ENCODE measurements at places on chromosomes 12 and 14.
A peak's percentile ranks its signal among the peaks of the same experiment; 100 is the strongest.

GRCh38 chr12:132700212-132700822, 10.3 kb upstream of the PGAM5 start:
- DNase-seq, result no peak

DNA sequence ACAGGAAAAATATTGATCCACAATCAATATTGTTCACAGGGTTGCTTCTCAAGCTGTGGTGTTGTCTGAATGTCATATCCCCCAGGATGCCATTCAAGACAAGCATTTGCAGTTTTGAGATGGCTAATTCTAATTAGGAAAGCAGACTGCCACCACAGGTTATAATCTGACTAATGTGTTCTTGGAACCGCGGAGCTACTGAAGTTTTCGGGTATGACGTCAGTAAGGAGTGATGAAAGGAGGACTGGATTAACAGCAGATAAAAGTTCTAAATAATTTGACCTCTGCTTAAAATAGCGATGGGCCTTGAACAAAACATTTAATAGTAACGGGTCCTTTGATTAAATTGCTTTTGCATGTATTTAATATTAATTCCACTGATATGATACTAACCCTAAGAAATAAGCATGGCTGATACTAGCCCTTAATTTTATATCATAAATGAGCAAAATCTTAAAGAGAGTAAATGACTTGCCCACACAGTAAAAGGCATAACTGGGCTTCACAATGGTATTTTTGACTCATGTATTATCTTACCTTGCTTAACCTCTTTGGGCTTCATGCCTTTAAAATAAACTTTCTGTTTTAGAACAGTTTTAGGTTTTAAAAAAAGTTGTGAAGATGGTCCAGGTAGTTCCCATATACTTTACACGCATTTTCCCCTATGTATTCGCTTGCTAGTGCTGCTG, 50.3 kb downstream of the TSHR start:
- DNase-seq, result no peak

GRCh38 chr12:12818701-12819100, 5.6 kb downstream of the DDX47 start:
- DNase-seq, result no peak

DNA sequence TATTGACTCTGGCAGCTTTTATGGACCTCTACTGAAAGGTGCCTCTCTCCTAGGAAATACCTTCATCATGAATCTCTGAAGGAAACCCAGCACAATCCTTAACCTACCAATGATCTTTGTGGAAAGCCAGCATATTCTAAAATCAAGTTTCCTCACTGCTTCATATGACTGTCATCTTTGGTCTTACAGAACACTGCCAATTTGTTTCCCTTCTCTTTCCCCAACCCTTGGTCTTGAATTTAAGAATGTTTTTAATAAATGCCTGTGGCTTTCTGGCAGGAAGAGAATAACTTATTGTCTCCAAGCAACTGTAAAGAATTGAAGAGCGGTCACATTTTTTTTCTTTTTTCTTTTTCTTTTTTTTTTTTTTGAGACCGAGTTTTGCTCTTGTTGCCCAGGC, 427.6 kb downstream of the IPO8 start:
- DNase-seq, result no peak

- DNase-seq, result no peak
Measured at GRCh38 chr14:54854181-54854580, 48.4 kb downstream of the GCH1 start.

DNA sequence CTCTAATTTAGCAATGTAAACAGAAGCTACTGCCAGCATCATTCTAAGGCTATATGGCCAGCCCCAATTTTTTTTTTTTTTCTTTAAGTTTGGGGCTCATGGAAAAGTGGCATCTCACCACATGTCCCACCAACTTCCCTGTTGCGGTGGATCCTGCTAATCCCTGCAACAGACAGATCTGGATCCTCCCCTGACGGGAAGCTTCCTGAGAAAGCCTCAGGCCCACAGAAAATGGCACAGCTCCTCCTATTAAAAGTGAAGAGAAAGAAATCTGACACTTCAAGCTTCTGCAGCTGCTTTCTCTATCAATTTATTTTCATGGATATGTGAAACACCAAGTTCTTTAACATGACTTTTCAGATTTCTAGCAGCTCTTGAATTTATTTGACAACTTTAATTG, 433.8 kb upstream of the DCN start:
- no peak for DNase-seq

GRCh38 chr12:56338308-56339157, at the start of gene IL23A:
Gene IL23A, plus strand, starts transcription at chr12:56338884. Its CDS starts 161 bp downstream, at chr12:56339045.
- no peak for DNase-seq

DNA sequence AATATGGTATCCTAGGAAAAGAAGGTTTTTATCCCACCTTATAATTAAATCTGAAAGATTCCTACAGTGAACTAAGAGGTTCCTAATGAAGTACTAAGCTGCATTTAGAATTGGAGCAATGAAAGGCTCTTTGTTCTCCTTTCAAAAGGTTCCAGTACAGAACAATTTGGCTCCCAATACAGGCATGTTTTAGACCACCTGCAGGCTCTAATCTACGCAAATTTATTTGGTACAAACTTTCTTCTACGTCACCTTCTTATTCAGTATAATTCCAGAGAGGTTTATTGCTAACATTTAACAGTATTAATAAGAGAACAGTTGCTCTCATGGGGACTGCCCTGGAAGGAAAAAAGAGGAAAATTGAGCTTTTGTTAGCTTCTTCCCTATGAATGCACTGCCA, 37.6 kb upstream of the SLCO1C1 start:
- DNase-seq, result no peak

GRCh38 chr12:39619316-39619659, 315 bp downstream of the ABCD2 start:
- peak; percentile 84 for DNase-seq

DNA sequence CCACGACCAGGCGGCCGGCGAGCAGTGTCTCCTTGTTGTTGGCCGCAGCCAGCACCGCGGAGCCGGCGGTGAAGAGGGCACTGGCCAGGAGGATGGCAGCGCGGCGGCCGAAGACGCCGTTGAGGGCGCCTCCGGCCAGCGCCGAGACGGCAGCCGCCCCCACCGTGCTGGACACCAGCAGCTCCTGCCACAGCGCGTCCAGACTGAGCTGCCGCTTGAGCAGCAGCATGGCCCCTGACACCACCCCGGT, 691 bp downstream of the SLC2A13 start:
- DNase-seq, result peak; percentile 30

DNA sequence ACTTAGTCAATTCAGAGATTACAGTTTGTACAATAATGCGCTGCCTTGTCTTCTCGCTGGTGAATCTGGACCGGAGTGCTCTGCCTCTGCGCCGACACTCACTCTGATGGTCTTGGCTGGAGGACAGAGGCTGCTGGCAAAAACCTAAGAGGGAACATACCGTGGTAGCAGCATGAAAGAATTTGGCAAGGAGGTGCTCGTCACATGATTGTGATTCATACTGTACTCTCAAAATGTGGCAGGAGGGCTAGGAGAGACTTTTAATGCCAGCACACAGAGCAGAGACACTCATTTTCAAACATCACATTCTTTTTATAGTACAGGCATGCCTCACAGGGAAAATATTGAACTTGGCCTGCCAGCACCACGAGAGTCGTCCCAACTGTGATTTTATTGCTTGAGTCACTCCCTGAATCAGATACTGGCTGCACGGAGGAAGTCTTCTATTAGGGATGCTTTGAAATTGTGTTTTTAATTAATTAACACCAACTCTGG, 67.8 kb downstream of the HMGA2 start:
- DNase-seq, result peak; percentile 81

GRCh38 chr12:110286623-110287022, 5.6 kb downstream of the ATP2A2 start:
- DNase-seq, result no peak

DNA sequence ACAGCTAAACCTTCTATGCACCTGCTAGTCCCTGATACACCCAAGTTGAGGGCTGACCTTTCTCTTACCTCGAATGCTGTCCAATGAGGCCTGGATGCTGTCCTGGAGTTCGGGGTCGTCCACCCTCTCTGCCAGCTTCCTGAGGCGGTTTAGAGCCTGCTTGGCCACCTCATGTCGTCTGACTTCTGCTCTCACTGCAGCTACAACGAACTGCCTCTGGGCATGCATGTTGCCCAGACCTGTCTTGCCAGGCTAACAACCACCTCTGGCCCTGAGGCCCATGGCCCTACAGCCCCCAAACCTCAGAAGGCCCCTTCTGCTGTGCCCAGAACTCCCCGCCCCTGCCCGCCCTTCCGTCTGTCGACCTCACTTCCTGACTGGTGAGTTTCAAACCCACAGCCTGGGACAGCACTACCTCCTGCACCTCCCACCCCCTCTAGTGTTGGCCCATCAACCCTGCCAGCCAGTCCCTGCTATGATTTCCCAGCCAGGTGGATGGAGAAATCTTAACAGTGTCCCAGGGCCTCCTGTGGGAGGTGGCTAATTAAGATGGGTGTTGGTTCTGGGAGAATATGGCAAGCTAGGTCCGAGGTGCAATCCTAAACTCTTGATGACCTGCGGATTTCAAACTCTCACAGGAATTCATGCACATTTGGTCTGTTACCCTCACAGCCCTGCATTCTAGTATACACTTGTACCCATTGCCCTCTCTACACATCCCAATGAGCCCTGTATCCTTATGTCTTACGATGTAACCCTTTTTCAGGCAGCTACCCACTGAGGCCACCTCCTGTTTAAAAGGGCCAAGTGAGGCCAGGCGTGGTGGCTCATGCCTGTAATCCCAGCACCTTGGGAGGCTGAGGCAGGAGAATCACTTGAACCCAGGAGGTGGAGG, 2.7 kb upstream of the TSPAN31 start:
- no peak for DNase-seq

GRCh38 chr14:61351477-61351876, 30.1 kb downstream of the PRKCH start:
- DNase-seq, result no peak

DNA sequence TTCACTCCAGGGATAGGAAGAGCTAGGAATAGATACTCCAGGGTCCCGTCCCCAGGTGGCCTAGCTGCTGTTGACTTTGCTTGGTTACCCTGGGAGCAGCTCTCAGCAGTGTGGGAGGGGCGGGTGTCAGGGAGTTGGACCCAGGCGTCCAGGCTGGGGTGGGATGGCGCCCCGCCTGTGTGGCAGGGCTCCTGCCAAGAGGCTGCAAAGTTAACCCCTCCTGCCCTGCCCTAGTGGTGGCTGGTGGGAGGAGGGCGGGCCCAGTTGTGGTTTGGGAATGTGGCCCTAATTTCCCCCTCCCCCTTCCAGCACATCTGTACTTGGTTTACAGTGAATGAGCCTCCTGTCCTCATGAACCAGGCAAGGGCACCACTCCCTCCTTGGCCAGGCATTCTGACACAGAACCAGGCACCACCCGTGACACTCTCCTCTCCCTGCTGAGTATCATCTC, 1.7 kb upstream of the RARG start:
- DNase-seq, result no peak

GRCh38 chr14:21913759-21914158, 240.1 kb upstream of the OR4E1 start:
- peak; percentile 50 for DNase-seq

All from NCI-H446 (cell line).